EH (cell line): ENCODE measurements at places on chromosomes 11 and 22.

- no peak for DNase-seq
Observed at GRCh38 chr22:40331706-40332105, 14.6 kb upstream of the ADSL start.

DNA sequence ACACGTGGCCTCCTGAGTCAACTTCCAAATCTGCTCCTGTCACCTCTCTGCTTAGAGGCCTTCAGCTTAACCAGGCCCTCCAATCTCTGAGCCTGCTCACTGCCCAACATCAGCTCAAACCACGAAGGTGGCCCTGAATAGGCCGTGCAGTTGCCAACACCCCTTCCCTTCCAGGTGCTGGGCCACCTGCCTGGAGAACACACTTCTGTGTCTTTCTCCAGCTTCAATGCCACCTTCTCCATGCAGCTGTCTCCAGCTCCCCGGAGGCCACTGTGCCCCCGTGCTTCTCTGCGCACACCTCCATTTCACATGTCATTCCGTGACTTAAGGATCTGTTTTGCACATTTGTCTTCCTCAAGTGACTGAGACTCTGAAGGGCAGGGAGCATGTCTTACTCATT lies 5.3 kb downstream of the RELA start:
- no peak for DNase-seq

GRCh38 chr11:12845739-12846358 lies 163.3 kb upstream of the RASSF10 start:
- peak; percentile 47 for DNase-seq

DNA sequence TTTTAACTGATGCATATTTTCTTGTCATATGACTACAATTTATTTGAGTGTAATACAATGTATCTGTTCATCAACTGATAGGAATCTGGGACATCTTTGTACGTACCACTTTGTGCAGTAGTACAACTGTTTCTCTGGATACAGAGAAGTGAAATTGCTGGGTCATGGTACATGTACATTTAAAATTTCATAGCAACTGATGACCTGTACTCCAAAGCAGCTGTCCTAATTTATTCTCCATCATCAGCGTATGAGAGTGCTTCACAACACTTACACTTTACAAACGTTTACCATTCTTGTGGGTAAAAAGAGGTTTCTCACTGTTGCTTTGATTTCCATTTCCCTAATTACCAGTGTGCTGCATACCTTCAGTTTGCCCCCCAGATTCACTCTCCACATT lies 552.8 kb upstream of the CADM1 start:
- DNase-seq: no peak

DNA sequence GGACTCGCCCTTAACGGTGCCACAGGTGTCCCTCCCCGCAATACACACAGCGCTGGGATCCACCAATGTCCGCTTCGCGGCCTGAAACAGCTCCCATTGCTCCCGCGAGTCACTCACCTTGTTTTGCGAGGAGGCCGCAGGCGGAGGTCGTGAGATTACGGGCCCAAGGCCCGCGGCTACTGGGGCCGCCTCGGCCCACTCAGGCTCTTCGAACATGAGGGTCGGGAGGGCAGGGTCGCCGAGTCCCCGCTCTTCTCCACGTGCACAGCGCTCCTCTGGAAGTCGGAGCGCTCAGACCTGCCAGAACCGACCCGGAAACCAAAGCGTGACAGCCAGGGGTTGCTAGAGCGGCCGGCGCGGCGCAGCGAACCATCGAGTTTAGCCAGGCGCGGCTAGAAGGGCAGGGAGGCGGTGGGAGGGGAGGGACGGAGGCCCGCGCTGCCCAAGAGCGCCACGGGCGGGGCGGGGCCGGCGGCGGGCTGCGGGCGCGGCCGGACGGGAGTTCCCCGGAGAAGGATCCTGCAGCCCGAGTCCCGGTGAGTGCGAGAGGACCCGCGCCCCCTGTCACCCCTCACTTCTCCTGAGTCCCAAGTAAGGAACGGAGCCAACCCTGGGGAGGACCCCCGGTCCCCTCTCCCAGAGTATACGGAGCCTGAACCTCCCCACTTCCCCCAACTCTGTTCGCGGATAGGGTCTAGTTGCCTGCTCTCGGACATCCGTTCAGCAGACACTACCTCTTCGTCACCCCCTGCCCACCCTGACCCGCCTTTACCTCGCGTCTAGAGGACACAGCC lies at the start of the genes ILK and RRP8:
TSS of gene ILK (plus strand) at position 488 of the 794 bp plus-strand sequence. CDS start 498 bp downstream, outside the sequence.
TSS of gene RRP8 (minus strand) at position 330 of the 794 bp plus-strand sequence. CDS start at position 216, 114 bp downstream.
- peak; percentile 89 for DNase-seq

DNA sequence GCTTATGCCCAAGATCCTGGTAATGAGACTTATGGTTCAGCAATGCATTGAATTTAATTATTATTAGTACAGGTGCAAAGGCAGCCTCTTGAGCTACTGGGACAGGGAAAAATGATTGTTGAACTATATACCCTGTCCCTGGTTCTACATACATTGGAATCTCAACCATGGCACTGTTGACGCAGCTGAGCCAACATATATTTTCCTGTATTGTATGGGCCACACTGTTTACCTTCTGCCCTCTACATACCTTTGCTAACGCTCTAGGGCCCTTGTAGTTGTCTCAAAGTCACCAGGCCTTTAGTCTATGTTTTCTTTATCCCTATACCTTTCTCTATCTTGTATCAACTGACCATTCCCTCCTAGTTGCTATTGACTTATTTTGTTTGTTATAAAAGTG lies 22.6 kb downstream of the KREMEN1 start:
- DNase-seq: no peak
